ENCODE measurements at places on chromosomes 11 and 22. TPM values are rescaled to one million over a fixed set of nuclear protein-coding genes. Genes with fewer than 3 reads are reported as not detected.

Gene OR8G5
- total RNA-seq = not detected

Gene FAM83F
- total RNA-seq = not detected

Gene CARD16
- 15.3 TPM for total RNA-seq

Gene ISX
- not detected for total RNA-seq

Gene SMIM35
- total RNA-seq = not detected

Gene MYO18B
- not detected for total RNA-seq

Gene P4HA3
- total RNA-seq = 3.1 TPM

Gene ZNF195
- 20.8 TPM for total RNA-seq

Gene OR4D5
- not detected for total RNA-seq

Gene PATZ1
- 18.7 TPM for total RNA-seq

Gene CD248
- total RNA-seq = 341 TPM

Gene ACRV1
- under 0.01 TPM for total RNA-seq

Gene ANKK1
- total RNA-seq = 0.15 TPM

Gene EEF1G
- 1,684 TPM for total RNA-seq

Gene CLCF1
- 3.1 TPM for total RNA-seq

Gene HMOX1
- total RNA-seq = 217 TPM

Gene FIBIN
- total RNA-seq = 25.6 TPM

Gene CTSF
- 59.5 TPM for total RNA-seq

Gene RFPL1
- not detected for total RNA-seq

Gene BATF2
- 1.0 TPM for total RNA-seq

Gene SLC22A9
- total RNA-seq = not detected

Gene LINC01488
- total RNA-seq = not detected

Gene GAL3ST1
- 0.17 TPM for total RNA-seq

Gene KRTAP5-11
- total RNA-seq = not detected

Gene OR4B1
- total RNA-seq = not detected

Gene APOL5
- total RNA-seq = not detected

Gene RTN4R
- total RNA-seq = 0.15 TPM

Gene C1QTNF5
- 29.8 TPM for total RNA-seq

Gene FXYD2
- 0.33 TPM for total RNA-seq

Gene ACR
- total RNA-seq = not detected

Gene ATXN10
- 241 TPM for total RNA-seq

Gene CCT8L2
- total RNA-seq = not detected

Gene MIOX
- 0.15 TPM for total RNA-seq

Gene LARGE2
- under 0.01 TPM for total RNA-seq

All from smooth muscle cell of trachea (primary cell).